HFF-Myc (cell line): ENCODE measurements at places on chromosomes 2 and 18.

DNA sequence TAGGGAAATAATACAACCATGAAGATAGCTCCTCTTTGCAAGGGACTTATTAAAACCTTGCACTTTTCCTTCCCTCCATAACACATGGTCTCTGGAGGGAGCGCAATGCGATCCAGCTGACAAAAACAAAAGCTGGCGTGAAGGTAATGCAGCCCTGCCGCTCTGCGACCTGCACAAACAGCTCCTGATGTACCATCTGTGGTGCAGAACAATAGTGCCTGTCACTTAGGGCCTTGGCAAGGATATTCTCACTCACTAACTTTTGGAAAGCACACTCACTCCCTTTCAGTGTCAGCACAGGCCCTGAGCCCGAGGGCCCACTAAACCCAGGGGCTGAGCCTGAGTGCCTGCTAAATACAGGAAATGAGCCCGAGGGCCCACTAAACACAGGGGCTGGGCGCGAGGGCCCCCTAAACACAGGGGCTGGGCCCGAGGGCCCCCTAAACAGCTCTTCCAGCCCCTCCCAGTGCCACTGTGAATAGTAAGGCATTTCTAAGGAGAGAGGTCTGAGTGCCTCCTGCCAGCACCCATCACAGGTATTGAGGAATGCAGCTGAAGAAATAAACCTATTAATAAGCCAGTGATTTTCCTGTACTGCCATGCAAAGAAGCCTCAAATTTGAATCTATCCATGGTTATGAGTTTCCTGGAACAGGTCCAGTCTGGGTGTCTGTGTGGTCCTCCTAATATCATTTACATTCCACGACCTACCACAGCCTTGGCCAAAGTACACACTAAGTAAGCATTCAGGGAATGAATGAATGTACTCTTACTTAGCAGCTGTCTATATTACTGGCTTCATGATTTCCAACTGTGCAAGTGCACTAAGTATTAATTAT is 9.3 kb downstream of the L3MBTL4 start:
- no peak for DNase-seq

GRCh38 chr2:141906678-141907077 is 224.1 kb downstream of the LRP1B start:
- no peak for DNase-seq

GRCh38 chr18:11998193-11998592 is 16.9 kb downstream of the IMPA2 start:
- no peak for DNase-seq

GRCh38 chr2:46866770-46867246 is 48.8 kb downstream of the MCFD2 start:
- DNase-seq, result no peak

GRCh38 chr2:199581935-199582360 is 124.2 kb upstream of the SATB2 start:
- no peak for DNase-seq

DNA sequence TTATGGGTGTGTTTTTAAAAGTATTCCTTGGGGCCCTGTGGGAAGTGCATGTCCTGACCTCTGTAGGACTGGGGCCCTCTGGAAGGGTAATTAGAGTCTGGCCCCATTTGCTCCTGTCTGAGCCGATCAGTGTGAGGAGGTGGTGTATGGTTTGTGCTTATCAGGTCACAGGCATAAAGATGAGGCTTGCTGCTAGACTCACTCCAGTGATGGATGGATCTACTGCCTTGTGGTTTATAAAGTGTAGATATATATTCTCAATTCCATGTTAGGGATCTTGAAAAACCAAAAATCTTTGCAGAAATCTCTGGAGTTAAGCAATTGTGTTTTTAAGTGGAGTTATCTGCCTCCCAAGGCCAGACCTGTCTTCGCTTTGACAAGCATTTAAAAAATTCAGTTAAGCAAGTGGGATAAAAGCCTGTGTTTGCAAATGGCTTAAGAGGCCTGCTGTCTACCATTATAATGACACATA is 182.4 kb downstream of the PTPRM start:
- no peak for DNase-seq

GRCh38 chr2:24930768-24931167 is 10.7 kb upstream of the ADCY3 start:
- DNase-seq, result no peak

- no peak for DNase-seq
Observed at GRCh38 chr2:25227576-25227975, 59.2 kb upstream of the POMC start.

DNA sequence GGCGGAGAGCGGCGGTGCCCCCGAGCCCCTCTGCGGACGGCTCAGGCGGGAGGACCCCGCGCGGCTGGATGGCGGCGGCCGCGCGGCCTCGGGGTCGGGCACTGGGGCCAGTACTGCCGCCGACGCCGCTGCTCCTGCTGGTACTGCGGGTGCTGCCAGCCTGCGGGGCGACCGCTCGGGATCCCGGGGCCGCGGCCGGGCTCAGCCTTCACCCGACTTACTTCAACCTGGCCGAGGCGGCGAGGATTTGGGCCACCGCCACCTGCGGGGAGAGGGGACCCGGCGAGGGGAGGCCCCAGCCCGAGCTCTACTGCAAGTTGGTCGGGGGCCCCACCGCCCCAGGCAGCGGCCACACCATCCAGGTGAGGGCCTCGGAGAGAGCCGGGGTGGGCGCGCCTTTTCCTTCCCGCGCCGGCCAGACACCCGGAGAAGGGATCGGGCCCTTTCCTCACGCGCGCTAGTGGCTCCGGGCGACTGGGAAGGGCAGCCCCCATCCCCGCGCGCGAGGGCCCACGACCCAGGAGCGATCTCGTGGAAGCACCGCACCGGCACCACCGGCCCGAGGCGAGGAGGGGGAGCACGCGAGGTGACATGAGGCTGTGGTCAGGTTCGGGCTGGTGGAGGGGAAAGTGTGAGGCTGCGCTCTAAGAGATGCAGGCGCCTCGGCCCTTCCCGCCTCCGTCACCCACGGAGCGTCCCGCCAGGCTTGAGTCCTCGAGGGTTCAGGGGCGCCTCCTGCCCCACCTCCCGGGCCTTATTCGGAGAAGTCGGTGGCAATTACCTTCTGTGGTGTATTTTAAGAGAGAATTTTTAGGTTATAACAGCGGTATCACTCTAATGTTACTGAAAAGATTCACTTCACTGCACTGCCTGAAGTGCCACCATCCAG is 607 bp downstream of the LAMA3 start:
- DNase-seq, result no peak

- DNase-seq, result no peak
Observed at GRCh38 chr18:63253428-63254372, 65.9 kb downstream of the BCL2 start.

GRCh38 chr2:8548619-8549150 is 133.2 kb upstream of the ID2 start:
- DNase-seq, result no peak

DNA sequence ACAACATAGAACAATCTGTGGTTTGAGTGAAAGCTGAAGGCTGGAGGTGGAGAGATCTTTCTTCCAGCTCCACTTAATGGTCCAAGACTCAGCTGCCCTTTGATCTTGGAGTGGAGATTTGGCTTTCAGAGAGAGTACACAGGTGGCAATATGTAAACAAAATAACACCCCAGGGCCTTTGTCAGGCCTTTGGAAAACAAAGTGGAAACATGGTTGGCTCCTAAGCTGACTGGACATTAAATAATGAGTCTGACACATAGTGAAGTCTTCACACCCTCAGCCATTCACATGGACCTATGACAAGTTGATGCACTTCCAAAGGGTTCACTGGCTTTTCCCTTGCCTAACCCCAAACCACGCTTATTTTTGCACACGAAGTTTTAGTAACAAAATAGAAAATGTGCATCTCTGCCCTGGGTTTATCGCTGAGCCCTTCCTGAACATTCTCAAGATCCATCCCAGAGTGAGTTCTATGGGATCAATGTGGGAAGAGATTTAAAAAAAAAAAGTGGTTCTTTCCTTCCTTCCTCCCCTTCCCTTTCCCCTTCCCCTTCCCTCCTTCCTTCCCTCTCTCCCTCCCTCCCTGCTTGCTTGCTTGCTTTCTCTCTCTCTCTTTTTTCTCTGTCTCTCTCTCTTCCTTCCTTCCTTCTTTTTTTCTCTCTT is 201.3 kb upstream of the NT5C1B start:
- DNase-seq, result no peak

GRCh38 chr2:16152071-16152927 is 211.9 kb downstream of the MYCN start:
- no peak for DNase-seq

- no peak for DNase-seq
Observed at GRCh38 chr2:68997401-68997800, 15.6 kb upstream of the ANTXR1 start.

GRCh38 chr2:33320573-33320972 is 155.9 kb upstream of the RASGRP3 start:
- no peak for DNase-seq

- no peak for DNase-seq
Observed at GRCh38 chr2:133789743-133790142, 221.5 kb upstream of the NCKAP5 start.

- no peak for DNase-seq
Observed at GRCh38 chr2:239893236-239893515, 132.0 kb downstream of the NDUFA10 start.
